Epithelial cell of proximal tubule (primary cell): ENCODE measurements at places on chromosomes 5 and 9. TPM values are rescaled to one million over a fixed set of nuclear protein-coding genes. Genes with fewer than 3 reads are reported as not detected.

The TMC1 gene
- not detected in 2 replicates for total RNA-seq

The RASGEF1C gene
- not detected in 2 replicates for total RNA-seq

The WWC1 gene
- 87.2 and 94.5 TPM in 2 replicates for total RNA-seq

The MARCOL gene
- not detected in 2 replicates for total RNA-seq

The TMEM250 gene
- 37.5 and 51.7 TPM in 2 replicates for total RNA-seq

The HK3 gene
- total RNA-seq: 0.43 TPM in 1 of 2 replicates, not detected in the other

DNA sequence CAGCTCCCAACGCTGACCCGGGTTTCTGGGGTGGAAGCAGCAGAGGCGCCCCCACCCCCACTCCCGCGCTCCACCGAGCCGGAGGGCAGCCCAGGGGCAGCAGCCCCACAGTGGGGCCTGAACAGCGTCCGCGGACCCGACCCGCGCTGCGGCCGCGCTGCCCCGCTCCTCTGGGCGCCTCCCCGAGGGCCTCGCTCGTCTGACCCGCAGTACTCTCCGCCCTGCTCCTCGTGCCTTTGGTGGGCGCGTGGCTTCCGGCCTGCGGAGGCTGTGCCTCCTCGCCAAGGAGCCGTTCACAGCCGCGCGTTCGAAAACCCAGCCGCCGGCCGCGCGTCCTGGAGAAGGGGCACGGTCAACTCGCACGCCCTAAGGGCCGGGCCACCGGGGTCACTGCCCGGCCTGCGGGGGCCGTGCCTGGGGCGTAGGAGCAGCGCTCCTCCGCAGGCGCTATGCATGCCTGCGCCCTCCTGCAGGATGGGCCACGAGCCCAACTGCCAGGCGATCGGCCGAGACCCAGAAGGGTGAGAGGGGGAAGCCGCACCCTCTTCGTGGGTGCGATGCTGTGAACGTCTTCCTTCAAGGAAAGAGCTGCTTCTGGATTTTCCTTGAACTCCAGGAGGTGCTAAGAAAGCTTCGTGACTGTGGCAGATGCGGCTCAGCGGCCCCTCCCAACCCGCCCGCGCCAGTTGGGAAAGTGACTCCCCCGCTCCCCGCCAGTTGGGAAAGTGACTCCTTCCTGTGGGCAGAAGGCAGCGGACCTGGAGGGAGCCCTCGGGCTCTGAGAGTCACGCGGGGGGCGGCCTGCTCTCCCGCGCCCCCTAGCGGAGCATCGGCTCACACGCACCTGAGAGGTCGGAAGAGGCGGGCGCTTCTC lies 82.7 kb downstream of the HSD17B3 start:
- DNase-seq: no peak

- DNase-seq: no peak
Measured at GRCh38 chr5:67620424-67621397, 424.1 kb upstream of the CD180 start.

- no peak for DNase-seq
Measured at GRCh38 chr9:18673179-18673578, 199.2 kb downstream of the ADAMTSL1 start.

DNA sequence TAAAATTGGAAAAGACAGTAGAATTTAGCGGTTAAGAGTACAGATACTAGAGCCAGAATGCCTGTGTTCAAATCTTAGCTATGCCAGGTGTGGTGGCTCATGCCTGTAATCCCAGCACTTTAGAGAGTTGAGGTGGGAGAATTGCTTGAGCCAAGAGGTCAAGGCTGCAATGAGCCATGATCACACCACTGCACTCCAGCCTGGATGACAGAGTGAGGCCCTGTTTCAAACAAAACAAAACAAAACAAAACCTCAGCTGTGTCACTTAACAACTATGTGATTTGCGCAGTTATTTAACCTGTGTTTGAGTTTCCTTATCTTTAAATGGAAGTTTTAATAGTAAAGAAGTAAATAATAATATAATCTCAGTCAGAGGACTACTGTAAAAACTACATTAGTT lies 68.3 kb downstream of the TBCA start:
- no peak for DNase-seq

- DNase-seq: no peak
Measured at GRCh38 chr5:121726991-121727390, 124.7 kb upstream of the FTMT start.

- DNase-seq: no peak
Measured at GRCh38 chr9:77805810-77806209, 157.7 kb upstream of the GNA14 start.

DNA sequence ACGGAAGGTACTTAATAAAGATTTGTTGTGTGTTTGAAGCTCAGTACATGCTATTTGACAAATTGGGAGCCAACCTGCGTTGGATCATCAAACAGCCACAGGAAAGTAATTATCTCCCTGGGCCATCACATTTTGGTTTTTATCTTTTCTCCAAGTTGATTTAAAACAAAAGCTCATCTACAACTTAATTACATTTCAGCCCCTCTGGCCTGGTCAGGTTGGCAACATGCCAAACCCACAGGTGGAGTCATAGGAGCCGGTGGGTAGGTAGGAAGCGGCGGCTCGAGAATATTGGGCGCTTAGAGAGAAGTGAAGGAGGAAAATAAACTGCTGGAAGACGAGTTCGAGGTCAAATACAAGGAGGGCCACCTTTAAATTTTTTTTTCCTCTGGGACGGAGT lies 64.9 kb upstream of the FANCC start:
- no peak for DNase-seq

DNA sequence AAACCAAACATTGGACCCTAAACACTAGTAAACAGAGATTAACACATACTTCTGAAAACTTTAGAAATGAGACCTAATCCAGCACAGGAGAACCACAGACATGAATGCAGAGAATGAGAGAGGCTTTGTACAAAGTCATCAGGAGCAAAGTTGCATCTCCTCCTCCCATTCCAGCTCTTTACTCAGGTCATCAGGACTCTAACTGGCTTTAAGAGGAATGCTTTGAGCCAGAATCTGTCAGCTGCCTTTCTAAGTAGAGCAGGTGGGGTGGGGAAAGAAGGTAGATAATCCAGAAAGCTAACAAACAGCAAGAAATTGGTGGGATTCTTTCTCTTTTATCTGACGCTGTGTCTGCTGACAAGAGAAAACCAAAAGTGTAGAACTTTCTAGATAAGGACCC lies 582.7 kb upstream of the DMAC1 start:
- DNase-seq: no peak
